Activated CD4-positive, alpha-beta T cell treated with anti-CD3 and anti-CD28 coated beads, Interleukin-2, amount 10 ng/mL, durations not matched to agents 7 days and 5 days (primary cell): ENCODE measurements at places on chromosomes 4 and X. TPM values are rescaled to one million over a fixed set of nuclear protein-coding genes. Genes with fewer than 3 reads are reported as not detected.

- no peaks in the 10 kb centered on the region for H3K27me3 ChIP-seq
- H3K4me3 ChIP-seq: no peak overlapping the region
- no peak overlapping the region for H3K27ac ChIP-seq
- DNase-seq: no peak
Observed at GRCh38 chr4:148288448-148288847, 153.8 kb downstream of the NR3C2 start.

DNA sequence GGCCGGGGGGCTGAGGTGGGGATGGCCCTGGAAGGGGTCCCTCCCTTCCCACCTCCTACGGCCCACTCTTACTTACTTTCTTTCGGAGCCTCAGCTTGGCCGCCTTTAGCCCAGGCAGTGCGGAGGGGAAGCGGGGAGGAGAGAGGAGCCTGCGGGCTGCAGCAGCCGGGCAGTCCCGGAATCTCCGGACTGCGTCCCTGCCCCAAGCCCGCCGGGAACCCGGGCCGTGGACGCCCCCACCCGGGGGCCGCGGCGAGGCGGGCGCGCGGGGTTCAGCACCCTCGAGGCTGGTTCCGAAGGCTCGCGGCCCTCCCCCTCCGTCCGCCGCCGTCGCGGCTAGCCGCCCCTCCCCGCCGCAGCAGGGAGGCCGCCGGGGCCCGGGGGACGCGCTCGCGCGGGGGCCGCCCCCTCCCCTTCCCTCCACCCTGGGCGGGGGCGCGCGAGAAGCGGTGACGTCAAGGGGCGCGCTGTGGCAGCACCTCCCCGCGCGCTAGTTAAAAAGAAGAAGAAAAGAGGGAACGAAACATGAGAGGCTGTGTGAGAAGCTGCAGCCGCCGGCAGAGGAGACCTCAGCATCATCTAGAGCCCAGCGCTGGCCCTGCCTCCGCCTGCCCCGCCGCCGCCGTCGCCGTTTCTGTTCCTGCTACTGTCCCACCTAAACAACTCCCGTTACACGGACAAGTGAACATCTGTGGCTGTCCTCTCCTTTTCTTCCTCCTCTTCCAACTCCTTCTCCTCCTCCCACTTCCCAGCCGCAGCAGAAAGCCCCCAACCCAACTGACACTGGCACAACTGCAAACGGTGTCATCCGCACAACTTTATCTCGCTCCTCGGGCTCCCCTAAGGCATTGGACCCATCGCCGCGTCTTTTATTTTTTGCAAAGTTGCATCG lies at the start of gene HHIP:
TSS of gene HHIP (plus strand) at position 526 of the 892 bp plus-strand sequence. CDS start 520 bp downstream, outside the sequence.
- peak; percentile 21 for DNase-seq
- H3K36me3 ChIP-seq: no peaks in the 10 kb centered on the region
- H3K4me1 ChIP-seq: peaks cover 23% of the 10 kb centered on the region
- peaks cover 61% of the 10 kb centered on the region for H3K27me3 ChIP-seq
- peak within 1 kb of the TSS; percentile 74 for H3K4me3 ChIP-seq

GRCh38 chr4:137129441-137129840 lies 402.9 kb downstream of the PCDH18 start:
- no peak overlapping the region for H3K4me3 ChIP-seq
- DNase-seq: no peak
- no peaks in the 10 kb centered on the region for H3K36me3 ChIP-seq
- H3K27ac ChIP-seq: no peak overlapping the region
- no peaks in the 10 kb centered on the region for H3K4me1 ChIP-seq

DNA sequence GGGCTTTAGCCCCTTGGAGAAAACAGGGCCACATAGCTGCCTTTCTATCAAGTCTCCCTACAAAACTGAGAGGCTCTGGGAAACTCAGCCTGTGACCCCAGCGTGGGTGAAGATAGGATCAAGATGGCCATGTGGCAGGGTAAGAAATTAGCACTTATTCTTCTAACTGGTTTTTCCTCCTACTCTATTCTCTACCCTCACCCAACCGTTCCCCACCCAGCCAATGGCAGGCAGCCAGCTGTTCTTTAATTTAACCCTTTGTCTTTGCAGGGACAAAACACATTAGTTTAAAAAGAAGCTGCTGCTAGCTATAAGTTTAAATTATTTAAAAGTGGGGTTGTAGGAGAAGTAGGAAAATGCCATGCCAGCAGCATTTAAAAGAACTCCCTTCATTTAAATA lies 2.8 kb downstream of the CLCN5 start:
- H3K4me1 ChIP-seq: peaks cover 10% of the 10 kb centered on the region
- no peak for DNase-seq
- H3K36me3 ChIP-seq: peaks cover 4% of the 10 kb centered on the region
- no peaks in the 10 kb centered on the region for H3K27me3 ChIP-seq

- H3K4me3 ChIP-seq: no peak overlapping the region
- no peak for DNase-seq
- no peak overlapping the region for H3K27ac ChIP-seq
- peaks cover 9% of the 10 kb centered on the region for H3K4me1 ChIP-seq
- no peaks in the 10 kb centered on the region for H3K36me3 ChIP-seq
Observed at GRCh38 chr4:10639664-10640063, 44.9 kb downstream of the CLNK start.

DNA sequence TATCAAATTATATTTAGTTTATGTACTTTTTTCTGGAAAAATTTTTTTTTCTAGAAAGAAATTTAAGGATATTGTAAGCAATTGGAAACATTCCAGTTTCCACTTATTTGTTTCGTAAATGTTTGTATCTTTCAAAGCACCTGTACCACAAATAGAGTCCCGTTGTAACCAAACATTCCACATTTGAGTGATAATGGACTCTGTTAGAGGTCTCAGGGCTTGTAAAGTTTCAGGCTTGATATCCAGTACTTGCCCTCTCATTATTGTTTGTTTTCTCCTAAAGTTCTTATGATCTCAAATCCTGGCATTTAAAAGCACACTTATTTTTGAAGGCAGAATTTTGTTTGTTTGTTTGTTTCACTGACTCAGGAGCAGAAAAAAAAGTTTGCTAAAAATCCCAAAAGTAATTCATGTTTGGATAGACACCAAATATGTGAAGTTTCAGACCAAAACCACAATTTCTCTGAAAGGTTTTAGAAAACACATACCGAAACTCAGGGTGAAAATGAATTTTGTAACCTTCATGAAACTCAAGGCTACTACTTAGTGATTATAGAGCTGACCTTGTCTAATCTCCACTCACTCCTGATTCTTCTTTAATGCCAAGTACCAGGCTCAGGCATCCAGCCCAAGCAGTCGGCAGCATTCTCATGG lies 5.7 kb upstream of the TMEM192 start:
- H3K27me3 ChIP-seq: peaks cover 7% of the 10 kb centered on the region
- H3K27ac ChIP-seq: no peak overlapping the region
- H3K4me3 ChIP-seq: no peak overlapping the region
- no peaks in the 10 kb centered on the region for H3K36me3 ChIP-seq
- DNase-seq: no peak

PABPC5 gene
- total RNA-seq: not detected

GRCh38 chr4:65508168-65508567 lies 162.1 kb downstream of the EPHA5 start:
- no peaks in the 10 kb centered on the region for H3K27me3 ChIP-seq
- DNase-seq: no peak
- H3K27ac ChIP-seq: no peak overlapping the region
- no peaks in the 10 kb centered on the region for H3K36me3 ChIP-seq
- no peaks in the 10 kb centered on the region for H3K4me1 ChIP-seq
- no peak overlapping the region for H3K4me3 ChIP-seq

WDFY3 gene
- 0.62 TPM for total RNA-seq

F11 gene
- not detected for total RNA-seq

TCEAL3 gene
- total RNA-seq: 4.0 TPM

- peaks cover 45% of the 10 kb centered on the region for H3K4me1 ChIP-seq
- no peak overlapping the region for H3K4me3 ChIP-seq
- DNase-seq: no peak
- H3K27ac ChIP-seq: peak overlapping the region; percentile 46
Observed at GRCh38 chr4:1198098-1198844, 25.9 kb upstream of the SPON2 start.

DNA sequence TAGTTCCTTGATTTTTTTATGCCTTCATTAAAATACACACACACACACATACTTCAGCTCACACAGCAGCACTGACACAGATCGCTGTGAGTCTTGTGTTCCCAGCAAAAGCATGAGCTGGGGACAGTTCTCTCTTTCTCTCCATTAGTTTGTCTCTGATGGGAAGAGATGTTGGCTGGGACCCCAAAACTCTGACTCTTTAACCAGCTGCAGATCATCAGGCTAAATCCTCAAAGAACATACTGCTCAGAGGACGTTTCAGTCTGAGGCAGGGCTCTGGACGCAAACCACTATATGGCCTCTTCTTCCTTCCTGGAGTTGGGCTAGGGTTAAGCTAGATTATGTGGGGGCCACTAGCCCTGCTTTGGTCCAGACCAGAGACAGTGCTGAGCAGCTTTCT lies 109.6 kb downstream of the NHSL2 start:
- DNase-seq: no peak
- H3K36me3 ChIP-seq: no peaks in the 10 kb centered on the region
- peaks cover 44% of the 10 kb centered on the region for H3K27me3 ChIP-seq

FRAS1 gene
- total RNA-seq: not detected

XAGE1A gene
- not detected for total RNA-seq

GRCh38 chrX:1725472-1725871 lies 110.6 kb downstream of the ASMT start:
- DNase-seq: no peak
- no peak overlapping the region for H3K27ac ChIP-seq
- H3K36me3 ChIP-seq: peaks cover 18% of the 10 kb centered on the region
- H3K4me1 ChIP-seq: no peaks in the 10 kb centered on the region
- H3K27me3 ChIP-seq: no peaks in the 10 kb centered on the region
- H3K4me3 ChIP-seq: no peak overlapping the region

SUPT20HL2 gene
- total RNA-seq: not detected

DNA sequence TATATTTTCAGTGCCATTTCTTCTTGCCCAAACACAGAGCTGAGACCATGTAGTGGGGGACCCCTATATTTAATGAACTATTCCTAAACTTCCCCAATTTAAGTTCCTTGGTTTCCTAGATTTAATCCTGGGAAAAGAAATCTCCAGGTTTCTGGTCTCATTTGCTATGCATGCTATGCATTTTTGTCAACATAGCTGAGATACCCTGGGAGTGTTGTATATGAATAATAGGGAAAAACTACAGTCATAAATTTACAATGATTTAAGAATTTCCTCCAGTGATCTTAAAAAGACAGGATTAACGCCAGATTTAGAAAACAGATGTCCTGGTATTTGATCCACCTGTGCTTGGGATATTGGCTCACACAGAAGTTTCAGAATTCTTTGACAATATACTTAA lies 136.8 kb upstream of the RAPGEF2 start:
- H3K4me1 ChIP-seq: no peaks in the 10 kb centered on the region
- H3K4me3 ChIP-seq: no peak overlapping the region
- peaks cover 13% of the 10 kb centered on the region for H3K27me3 ChIP-seq
- DNase-seq: no peak
- H3K27ac ChIP-seq: no peak overlapping the region

- no peak for DNase-seq
- H3K36me3 ChIP-seq: peaks cover 14% of the 10 kb centered on the region
- no peak overlapping the region for H3K4me3 ChIP-seq
- no peaks in the 10 kb centered on the region for H3K27me3 ChIP-seq
- H3K27ac ChIP-seq: no peak overlapping the region
Observed at GRCh38 chr4:102730968-102731533, 29.7 kb downstream of the MANBA start.

DNA sequence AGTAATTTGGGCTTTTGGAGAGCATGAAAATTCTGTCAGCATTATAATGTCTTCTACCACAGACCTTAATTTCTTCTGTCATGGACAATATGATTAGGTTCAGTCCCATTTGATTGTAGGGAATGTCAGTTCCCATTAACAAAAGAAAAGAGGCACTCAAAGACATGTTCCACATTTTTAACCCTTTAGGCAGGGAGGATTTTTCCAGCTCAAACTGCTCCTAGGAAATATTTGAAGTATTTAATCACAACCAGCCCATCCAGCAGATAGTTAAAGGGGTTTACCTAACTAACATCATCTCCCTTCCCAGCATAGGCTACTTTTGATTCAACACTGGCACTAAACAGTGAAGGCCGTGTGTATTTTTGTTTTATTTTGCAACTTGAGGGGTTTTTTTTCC lies 256.0 kb downstream of the DHX15 start:
- no peaks in the 10 kb centered on the region for H3K36me3 ChIP-seq
- H3K27me3 ChIP-seq: no peaks in the 10 kb centered on the region
- DNase-seq: no peak
- H3K4me1 ChIP-seq: no peaks in the 10 kb centered on the region
- no peak overlapping the region for H3K27ac ChIP-seq
- H3K4me3 ChIP-seq: no peak overlapping the region

SHROOM3 gene
- total RNA-seq: not detected

DNA sequence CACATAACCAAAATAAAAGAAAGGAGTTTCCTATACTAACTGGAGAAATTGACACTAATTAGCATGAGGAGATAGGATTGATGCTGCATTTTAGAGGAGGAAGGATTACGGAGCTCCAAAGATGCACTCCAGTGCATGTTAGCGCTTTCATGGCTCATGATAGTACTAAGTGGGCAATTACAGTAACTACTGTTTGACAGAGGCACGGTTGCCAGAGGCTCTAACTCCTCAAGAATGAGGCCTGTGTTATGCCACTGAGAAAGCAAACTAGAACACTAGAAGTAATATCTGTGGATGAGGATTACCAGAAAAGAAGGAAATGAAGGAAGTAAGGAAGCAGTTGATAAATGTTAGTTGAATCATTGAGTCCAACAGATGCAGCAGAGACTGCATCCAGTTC lies 19.6 kb upstream of the PDGFC start:
- H3K27ac ChIP-seq: no peak overlapping the region
- H3K27me3 ChIP-seq: no peaks in the 10 kb centered on the region
- H3K4me3 ChIP-seq: no peak overlapping the region
- DNase-seq: no peak
- H3K4me1 ChIP-seq: no peaks in the 10 kb centered on the region
- no peaks in the 10 kb centered on the region for H3K36me3 ChIP-seq

NOX1 gene
- not detected for total RNA-seq

DNA sequence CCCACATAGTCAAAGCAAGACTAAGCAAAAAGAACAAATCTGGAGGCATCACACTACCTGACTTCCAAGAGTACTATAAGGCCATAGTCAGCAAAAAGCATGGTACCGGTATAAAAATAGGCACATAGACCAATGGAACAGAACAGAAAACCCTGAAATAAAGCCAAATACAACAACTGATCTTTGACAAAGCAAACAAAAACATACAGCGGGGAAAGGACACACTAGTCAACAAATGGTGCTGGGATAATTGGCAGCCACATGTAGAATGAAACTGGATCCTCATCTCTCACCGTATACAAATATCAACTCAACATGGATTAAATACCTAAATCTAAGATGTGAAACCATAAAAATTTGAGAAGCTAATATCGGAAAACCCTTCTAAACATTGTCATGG lies 819.3 kb upstream of the FRG1 start:
- no peaks in the 10 kb centered on the region for H3K36me3 ChIP-seq
- DNase-seq: no peak
- H3K27ac ChIP-seq: no peak overlapping the region
- no peaks in the 10 kb centered on the region for H3K27me3 ChIP-seq
- no peaks in the 10 kb centered on the region for H3K4me1 ChIP-seq

MGST2 gene
- total RNA-seq: 25.0 TPM

GRCh38 chr4:99300934-99301333 lies 10.1 kb upstream of the ADH1A start:
- no peak for DNase-seq
- H3K4me1 ChIP-seq: no peaks in the 10 kb centered on the region
- H3K27me3 ChIP-seq: peaks cover 2% of the 10 kb centered on the region
- H3K36me3 ChIP-seq: no peaks in the 10 kb centered on the region

GRCh38 chrX:38048886-38049285 lies 42.5 kb downstream of the SYTL5 start:
- H3K27ac ChIP-seq: no peak overlapping the region
- no peak for DNase-seq
- H3K4me1 ChIP-seq: no peaks in the 10 kb centered on the region
- H3K36me3 ChIP-seq: no peaks in the 10 kb centered on the region
- H3K27me3 ChIP-seq: no peaks in the 10 kb centered on the region
- no peak overlapping the region for H3K4me3 ChIP-seq
